ENCODE measurements at places on chromosomes 2 and 18.

GRCh38 chr18:34261865-34262780 lies 37.4 kb upstream of the NOL4 start:
- no peak for DNase-seq

- DNase-seq, result no peak
Observed at GRCh38 chr2:9139491-9140443, 66.8 kb upstream of the ASAP2 start.

GRCh38 chr2:54726940-54727339 lies 3.5 kb downstream of the EML6 start:
- DNase-seq, result no peak

GRCh38 chr2:68258851-68259250 lies 6.5 kb upstream of the PPP3R1 start:
- no peak for DNase-seq

- DNase-seq, result no peak
Observed at GRCh38 chr2:142688856-142689605, 188.4 kb upstream of the KYNU start.

- no peak for DNase-seq
Observed at GRCh38 chr18:66662632-66663031, 58.7 kb upstream of the CDH19 start.

DNA sequence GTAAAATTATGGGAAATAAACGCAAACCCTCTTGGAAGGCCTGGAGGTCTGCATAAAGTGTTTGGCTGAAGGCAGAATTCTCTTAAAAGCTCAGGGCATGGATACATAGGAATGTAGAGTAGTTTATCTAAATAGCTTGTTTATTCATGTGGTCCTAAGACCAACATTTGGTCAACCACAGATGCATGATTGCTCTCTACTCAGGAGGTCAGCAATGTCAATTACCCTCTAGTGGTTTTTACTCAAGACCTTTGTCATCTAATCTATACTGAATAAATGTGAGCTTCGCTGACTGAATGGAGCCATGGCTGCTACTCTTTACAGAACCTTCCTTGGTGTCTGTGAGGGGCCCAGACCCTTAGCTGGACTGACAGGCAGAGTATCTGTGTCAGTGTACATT lies 139.8 kb downstream of the ATL2 start:
- no peak for DNase-seq

DNA sequence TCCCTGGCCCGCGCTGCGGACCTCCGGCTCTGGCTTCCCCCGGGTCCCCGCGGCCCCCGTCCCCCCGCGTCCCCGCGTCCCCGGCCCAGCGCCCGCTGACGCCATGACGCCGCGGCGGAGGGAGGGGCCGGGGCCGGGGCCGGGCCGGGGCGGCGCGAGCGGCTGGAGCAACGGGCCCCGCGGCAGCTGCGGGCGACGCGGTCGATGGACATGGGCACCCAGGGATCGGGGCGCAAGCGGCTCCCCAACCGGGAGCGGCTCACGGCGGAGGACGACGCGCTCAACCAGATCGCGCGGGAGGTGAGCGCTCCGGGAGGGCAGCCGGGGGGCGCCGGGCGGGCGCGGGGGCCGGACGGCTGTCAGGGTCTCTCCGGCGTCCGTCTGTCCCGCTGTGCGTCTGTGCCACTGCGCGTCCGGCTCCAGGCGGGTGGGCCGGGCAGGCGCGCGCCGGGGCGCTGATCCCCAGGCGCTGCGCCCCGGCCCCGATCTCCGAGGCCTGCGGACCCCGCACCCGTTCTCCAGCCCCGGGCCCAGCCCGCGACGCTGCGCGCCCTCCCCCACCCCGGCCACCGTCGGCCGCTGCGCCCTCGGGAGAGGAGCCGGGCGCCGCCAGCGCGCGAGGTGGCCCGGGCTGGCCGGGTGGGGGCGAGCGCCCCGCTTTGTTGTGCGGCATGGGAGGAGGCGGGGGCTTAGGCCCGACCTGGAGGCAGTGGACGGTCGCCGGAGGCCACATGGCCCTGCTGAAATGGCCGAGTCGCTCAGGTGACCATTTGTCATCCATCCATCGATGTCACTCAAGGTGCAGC lies at the start of gene LRRFIP1:
Gene LRRFIP1, plus strand, starts transcription at position 147 of the 806 bp plus-strand sequence. Its CDS starts 58 bp downstream, at position 205.
- no peak for DNase-seq

GRCh38 chr18:63229971-63230370 lies 89.6 kb downstream of the BCL2 start:
- no peak for DNase-seq

DNA sequence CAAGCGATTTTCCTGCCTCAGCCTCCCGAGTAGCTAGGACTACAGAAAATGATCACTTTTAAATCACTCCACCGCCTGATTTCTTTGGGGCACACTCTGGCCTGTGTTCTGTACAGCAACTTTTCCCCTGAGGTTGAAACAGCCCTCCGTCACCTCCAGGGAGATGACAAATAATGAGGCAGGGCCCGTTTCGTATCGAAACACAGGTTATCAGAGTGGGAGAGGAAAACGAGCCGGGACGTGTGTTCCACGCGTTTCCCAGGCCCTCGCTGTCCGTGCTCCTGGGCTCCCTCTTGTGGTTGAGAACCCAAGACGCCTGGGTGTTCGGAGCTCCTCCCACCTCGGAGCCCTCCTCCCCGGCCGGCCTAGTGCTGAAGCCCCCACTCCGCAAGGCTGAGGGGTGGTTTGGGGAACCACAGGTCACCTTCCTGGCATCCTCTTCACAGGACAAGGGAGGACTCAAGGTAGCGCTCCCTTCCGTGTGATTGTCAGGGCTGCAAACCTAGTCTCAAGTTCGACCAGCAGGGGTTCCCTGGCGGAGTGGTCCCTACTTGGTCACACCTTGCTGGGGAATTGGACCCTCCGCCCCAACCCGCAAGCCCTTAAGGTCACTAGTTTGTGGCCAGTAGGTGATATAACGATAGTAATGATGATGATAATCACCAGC lies 12.8 kb downstream of the ATP6V1B1 start:
- DNase-seq, result peak; percentile 55

DNA sequence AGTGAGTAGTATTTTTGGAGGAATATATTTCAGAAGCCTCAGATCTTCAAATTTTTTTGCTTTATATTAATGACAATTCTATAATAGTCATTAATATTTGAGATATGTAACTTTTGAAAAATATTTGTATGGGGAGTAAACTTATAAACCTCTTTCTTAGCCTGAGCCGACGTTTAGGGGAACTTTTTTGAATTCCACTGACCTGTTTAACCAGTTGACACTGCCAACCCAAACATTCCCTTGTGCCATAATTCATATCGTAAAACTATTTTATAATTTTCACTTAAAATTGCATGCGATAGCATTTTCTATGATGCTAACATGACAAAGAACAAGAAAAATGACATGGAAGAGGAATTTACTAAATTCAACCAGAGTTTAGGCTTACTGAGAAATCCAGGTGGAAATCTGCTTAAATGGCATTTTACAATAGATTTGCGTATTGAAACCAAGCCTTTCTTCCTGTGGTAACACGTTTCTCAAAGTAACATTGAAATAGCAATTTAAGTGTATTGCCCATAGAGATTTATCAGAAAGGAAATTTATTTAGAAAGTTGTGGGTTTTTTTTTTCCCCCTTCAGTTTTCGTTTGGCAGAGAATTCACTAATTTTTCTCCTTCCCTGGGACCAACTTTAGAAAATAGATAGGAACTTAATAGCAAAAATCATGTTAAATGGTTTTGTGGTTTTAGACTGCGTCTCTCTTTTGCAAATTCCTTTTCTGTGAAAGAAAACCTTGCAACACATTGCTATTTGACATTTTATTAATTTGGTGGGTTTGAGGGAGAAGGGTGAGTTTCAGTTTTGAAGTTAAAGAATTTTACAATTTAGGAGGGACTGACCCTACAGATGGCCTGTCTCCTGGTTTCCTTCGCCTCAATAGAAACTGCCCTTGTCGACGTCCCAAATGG lies 77.4 kb downstream of the TANC1 start:
- DNase-seq, result no peak

DNA sequence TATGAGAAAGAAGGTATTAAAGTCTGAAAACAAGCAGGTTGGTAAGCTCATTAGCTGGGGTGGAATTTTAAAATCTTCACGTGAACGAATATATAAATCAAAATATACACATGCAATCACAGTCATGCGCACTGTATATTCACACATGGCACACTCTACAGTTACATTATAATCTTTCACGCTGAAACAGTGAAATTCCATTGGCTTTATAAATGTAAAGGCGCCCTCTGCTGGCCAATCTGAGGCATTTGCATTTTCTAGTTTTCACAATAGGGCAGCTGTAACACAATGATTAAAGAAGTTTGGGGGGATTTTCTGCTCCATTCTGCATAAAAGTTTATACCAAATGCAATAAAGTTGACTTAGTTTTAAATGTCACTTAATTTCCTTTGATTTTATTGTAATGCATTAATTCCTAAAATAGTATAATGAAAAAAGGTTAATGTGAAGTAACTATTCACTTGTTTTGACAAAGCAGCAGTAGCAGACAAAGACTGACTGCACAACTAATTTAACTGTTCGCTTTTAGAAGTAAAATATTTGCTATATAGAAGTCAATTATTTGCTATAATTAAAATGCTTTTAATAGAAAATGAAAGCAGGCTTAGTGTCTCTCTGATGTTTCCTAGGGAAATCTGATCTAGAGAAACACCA lies 17.2 kb downstream of the IFIH1 start:
- DNase-seq, result peak; percentile 42

GRCh38 chr2:101112772-101113157 lies 38.4 kb downstream of the TBC1D8 start:
- no peak for DNase-seq

DNA sequence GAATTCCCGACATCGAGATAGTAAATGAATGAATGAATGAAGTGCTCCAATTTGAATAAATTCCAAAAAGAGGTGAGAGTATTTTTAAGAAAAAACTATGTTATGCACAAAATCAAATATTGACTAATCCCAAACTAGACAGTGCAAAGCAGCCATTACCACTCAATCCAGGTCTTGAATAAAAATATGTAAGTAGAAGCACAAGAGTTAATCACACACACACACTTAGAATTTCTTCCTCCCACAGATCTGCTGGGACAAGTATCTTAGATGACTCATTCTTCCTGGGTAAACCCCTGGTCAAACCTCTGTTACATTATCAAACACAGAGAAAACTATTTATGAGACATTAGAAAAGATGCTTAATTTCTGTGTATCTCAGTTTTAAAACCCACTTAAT lies 102.0 kb downstream of the PLA2R1 start:
- peak; percentile 62 for DNase-seq

All from stromal cell of bone marrow (primary cell).